Femur (tissue), 1 donor: ENCODE measurements at places on chromosomes 7 and 10.
A peak's percentile ranks its signal among the peaks of the same experiment; 100 is the strongest.

- DNase-seq = no peak
Measured at GRCh38 chr10:37619336-37619735, 238.1 kb downstream of the ZNF248 start.

GRCh38 chr7:157482025-157482424 lies 145.2 kb downstream of the DNAJB6 start:
- no peak for DNase-seq

GRCh38 chr10:117363028-117363427 lies 12.2 kb downstream of the PDZD8 start:
- no peak for DNase-seq

GRCh38 chr10:133235932-133236331 lies 1.7 kb upstream of the VENTX start:
- DNase-seq = no peak

DNA sequence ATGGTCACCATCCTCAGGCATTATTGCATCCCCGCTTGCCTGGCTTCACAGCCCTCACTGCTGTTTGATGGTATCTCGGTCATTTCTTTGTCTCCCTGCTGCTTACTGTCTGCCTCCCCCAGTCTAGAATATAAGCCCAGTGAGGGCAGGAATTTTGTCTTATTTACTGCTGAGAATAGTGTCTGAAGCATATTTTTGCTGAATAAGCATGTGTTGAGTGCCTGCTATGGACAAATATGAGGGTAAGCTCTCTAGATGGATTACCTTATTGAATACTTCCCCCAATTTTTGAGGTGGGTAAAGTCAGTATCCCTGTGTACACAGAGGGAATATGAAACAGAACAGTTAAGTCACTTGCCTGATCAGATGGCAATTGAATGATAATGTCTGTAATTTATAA lies 36.5 kb upstream of the CABCOCO1 start:
- no peak for DNase-seq

DNA sequence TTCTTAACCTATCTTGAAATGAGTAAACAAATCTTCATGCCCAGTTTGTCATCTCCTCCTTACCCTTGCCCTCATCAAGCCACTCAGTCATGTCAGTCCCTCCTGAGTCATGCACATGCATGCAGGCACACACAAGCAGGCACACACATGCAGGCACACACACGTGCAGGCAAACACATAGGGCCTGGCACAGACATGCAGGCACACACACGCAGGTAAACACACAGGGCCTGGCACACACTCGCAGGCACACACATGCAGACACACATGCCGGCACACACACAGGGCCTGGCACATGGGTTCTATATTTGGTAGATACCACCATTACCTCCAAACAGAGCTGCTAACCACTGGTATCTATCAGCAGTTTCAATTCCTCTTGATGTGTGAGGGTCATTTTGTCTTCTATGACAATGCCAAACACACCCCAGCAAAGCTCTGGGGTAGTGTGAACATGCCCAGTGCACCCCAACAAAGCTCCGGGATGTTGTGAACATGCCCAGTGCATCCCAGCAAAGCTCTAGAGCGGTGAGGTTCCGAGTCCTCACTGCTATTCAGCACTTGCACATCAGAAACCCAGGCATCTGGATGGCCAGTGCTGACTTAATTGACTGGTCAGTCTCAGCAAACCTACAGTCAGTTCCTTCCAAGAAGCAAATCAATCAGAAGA lies 563.8 kb downstream of the PTPRN2 start:
- peak; percentile 7 for DNase-seq

- DNase-seq = no peak
Measured at GRCh38 chr7:26370011-26370410, 78.3 kb downstream of the SNX10 start.

GRCh38 chr7:111159426-111159825 lies 68.5 kb downstream of the LRRN3 start:
- no peak for DNase-seq

DNA sequence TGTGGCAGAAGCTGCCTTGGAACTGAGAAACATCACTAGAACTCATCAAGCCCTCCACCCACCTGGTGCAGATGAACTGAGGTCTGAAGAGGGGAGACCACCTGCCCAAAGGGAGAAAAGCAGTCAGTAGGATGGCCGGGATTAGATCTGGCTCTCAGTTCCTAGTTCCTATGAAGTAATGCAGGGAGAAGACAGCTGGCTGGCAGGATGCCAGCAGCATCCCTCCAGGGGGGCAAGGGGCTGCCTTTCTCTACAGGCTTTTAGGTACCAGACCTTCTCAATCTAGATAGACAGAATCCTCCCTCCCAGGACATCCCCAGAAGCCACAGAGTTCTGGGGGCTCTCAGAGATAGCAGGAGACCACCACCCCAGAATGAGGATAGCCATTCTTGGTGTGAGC lies 7.8 kb downstream of the CRHR2 start:
- no peak for DNase-seq

GRCh38 chr10:32995066-32995622 lies 37.1 kb upstream of the ITGB1 start:
- no peak for DNase-seq

- DNase-seq = no peak
Measured at GRCh38 chr7:17951742-17952254, 11.5 kb upstream of the SNX13 start.

- no peak for DNase-seq
Measured at GRCh38 chr10:107994621-107995270, 830.2 kb upstream of the SORCS1 start.

- DNase-seq = no peak
Measured at GRCh38 chr10:5123886-5124285, 29.7 kb downstream of the AKR1C3 start.
